ENCODE measurements at places on chromosomes 12 and 14.

- DNase-seq = no peak
Observed at GRCh38 chr12:100303831-100304230, 36.9 kb downstream of the SCYL2 start.

- DNase-seq = no peak
Observed at GRCh38 chr12:101653030-101653429, 44.4 kb upstream of the CHPT1 start.

- DNase-seq = no peak
Observed at GRCh38 chr14:102573591-102574046, 18.8 kb upstream of the RCOR1 start.

- no peak for DNase-seq
Observed at GRCh38 chr14:31029016-31029970, 3.1 kb upstream of the STRN3 start.

- DNase-seq = no peak
Observed at GRCh38 chr12:115609347-115609746, 668.1 kb downstream of the MED13L start.

DNA sequence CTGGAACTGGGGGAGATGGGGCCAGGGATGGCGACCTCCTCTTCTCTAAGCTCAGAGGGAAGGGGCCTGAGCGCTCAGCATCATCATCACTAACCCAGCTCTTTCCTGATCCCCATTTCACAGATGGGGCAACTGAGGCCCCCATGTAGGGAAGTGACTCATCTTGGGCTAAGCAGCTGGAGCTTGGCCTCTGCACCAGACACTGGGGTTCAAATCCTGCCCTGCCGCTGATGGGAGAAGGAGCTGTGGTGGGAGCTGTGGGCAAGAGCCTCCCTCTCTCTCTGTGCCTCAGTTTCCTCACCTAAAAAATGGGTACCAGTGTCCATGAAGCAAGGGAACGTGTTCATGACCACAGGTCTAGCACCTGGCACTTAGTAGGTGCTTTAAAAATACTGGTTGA lies 2.6 kb upstream of the TRPV4 start:
- DNase-seq = no peak

GRCh38 chr14:55600784-55601561 lies 21.0 kb downstream of the KTN1 start:
- DNase-seq = no peak

DNA sequence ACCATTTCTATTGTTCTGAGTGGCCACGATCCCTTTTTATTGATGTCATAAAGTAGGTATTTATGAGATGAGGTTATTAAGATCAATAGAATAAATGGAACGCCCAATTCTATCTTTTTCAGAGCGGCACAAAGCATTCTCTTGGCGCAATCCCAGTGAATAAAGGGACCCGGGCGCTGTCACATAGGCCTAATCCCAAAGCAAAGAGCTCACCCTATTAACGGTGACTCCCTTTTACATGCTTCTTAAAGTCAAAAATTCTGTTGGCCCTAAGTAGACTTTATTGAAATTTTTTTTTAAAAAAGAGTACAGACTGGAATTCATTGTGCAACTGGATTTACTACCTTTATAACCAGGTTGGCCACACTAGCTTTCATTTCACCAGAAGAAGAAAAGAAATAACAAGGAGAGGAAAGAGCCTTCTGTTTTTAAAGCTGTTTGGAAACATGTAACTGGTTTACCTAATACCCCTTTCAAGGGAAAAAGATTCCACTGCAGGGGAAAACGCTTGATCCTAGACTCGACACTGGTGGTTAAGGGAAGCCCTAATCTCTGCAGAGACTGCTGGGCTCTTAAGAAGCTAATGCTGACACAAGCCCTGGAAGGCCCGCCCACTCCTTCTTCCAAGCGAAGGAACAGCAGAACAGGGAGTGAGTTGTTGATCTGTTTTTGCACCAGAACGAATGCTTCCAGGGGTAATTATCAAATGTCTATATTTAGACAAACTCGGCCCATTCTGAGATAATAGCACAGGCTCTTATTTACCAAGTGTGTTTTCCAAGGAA lies 381.2 kb downstream of the BCL11B start:
- DNase-seq = no peak

DNA sequence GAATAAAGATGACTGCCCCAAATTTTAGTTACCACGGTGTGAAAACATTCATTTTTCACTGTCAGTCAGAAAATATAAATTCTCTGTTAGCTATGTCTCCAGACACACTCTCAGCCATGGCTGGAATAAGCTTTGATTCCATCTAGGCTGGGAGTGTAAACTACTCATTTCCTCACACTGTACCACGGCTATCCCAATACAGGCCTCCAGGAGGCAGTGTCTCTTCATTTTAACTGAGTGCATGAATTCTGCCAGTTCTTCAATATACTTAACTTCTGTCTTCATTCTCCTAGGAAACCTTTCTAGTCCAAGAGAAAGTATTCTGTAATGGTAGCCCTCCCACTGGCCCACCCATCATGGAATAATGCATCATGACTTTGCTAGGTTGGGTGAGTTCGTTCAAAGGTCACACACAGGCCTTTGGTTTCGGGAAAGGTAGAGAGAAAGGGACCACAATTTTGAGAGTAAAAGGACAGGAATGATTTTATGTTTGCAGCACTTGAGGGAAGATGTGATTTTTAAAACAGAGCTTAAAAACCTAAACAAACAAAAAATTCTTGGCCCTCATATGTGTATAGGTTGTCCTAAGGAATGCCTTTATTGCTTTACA lies 381.1 kb downstream of the SEC23A start:
- DNase-seq = no peak

DNA sequence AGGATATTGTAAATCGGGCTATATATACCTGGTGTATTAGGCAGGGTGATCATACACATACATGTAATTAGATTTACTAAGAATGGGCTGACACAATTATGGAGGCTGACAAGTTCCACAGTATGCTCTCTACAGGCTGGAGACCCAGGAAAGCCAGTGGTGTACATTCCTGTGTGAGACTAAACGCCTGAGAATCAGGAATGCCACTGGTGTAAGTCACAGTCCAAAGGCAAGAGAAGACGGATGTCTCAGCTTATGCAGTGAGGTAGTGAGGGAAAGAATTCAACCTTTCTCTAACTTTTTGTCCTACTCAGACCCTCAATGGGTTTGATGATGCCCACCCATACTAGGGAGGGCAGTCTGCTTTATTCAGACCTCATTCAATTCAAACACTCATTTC lies 57.1 kb downstream of the METTL25 start:
- no peak for DNase-seq

GRCh38 chr12:57621497-57622292 lies 10.5 kb downstream of the ARHGEF25 start:
- peak; percentile 65 for DNase-seq

DNA sequence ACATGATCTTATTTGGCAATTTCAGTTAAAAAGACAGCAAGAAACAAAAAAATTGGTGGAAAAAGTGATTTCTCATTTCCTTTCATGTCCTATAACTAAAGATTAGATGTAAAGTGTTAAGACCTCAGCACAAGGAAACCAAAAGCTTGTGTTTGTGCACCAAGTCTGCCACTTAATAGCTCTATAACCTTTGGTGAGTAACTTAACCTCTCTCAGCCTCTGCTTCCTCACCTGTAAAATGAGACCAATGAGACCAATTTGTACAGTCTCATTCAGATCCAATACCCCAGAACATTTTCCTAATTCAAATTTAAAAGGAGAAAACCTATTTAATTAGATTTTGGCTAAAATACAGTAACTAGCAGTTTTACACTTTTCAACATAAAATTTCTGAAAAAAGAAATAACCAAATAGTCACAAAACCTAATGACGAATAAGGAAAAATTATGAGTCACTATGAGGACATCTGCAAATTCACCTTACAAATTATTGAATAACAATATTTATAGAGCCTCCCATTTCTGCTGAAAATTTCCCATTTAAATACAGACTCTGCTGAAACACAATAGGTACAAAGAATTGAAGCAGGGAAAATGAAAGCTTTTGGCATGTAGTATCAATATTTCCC lies 71.1 kb downstream of the EPS8 start:
- no peak for DNase-seq

GRCh38 chr12:85310456-85311076 lies 30.5 kb downstream of the ALX1 start:
- DNase-seq = no peak

DNA sequence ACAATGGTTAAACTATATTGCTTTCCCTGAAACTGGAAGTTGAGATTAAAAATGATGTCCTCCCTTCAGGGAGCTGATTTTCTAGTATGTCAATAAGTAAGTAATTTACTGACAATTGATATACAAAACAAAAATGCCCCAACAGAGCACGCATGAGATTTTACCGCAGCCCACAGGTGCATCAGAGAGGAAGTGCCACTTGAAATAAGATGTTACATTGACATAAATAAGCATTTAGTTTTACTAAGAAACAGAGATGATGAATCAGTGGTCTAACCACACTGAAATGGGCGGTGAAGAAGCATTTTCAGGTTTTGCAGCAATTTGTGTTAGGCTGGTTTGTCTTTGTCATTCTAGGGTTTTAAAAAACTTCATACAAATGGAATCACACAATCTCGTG lies 8.8 kb upstream of the CLECL1 start:
- DNase-seq = peak; percentile 65

DNA sequence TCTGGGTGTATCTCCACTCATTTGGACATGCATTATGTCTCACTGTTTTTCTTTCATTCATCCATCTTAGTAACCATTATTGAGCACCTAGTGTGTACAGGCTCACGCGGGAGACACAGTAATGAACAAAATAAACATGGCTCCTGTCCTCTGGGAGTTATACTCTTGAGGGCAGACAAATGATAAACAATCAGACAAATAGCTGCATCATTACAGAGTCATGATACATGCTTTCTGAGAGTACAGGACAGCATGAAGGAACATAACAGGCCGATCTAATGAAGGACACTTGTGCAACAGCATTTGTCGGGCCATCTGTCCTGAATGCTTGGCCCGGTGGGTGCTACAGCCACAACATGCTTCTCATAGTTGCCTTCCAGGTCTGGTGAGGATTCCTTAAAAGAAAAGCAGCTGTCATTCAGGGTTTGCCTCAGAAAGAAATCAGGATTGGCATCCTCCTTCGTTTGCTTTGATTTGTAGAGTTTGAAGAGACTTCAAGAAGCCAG lies 77.2 kb upstream of the EGLN3 start:
- no peak for DNase-seq

DNA sequence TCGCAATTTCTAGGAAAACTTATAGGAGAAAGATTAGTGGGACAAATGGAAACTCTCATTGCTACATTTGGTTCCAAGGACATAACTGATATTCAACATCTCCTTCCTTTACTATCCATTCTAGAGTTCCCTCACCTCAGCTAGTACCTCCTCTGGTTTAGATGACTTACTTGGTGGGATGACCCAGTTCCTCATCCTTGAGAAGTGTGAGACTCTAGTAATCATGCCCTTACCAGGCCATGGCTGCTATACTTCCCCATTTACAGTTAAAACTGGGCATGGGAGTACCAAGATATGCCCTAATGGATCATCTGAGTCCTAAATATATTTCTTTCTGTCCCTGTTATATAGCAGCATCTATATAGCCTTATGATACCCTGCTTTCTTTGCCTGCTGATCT lies 58.1 kb downstream of the IFT81 start:
- no peak for DNase-seq

GRCh38 chr14:44804391-44804790 lies 157.4 kb downstream of the KLHL28 start:
- DNase-seq = no peak

- no peak for DNase-seq
Observed at GRCh38 chr12:131323879-131324278, 370.2 kb downstream of the ADGRD1 start.

GRCh38 chr12:71160585-71160984 lies 2.8 kb upstream of the TSPAN8 start:
- DNase-seq = no peak

DNA sequence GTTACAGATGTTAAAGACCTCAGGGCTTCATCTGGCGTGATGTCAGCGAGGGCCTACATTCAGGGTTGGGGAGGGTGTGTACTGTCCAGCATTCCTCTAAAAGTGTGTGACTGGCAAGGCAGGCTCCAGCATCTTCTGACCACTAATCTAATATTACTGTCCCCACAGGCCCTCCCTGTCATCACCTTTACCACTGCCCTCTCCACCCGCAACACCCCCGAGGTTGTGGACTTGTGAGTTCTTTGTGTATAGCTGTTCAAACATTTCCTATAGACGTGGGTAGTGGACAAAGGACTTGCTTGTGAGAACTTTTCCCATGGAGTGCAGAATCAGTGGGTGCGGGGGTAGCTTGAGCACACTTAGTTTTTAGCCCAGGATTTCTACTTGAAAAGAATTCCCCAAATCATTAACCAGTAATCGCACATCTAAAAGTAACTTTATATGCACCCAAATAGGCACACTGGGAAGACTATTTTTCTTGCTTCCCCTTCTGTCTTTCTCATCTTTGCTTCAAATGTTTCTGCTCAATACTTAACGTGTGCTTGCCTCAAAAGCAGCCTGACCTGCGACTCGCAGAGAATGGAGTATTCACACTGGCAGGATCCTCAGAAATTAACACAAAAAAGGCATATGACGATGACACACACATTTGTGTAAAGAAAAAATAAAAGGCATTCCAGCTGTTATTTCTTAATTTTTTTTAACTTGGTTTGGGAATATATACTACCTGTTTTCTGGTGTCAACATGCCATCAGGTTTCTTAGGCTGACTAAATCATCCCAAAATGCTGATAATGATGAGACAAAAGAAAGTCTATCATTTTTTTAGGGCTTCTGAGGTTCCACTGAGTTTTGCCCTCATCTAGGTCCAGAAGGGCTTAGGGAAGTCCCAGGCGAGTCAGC lies 158.4 kb upstream of the HIF1A start:
- DNase-seq = no peak

- DNase-seq = no peak
Observed at GRCh38 chr12:111409403-111409779, 3.7 kb downstream of the SH2B3 start.

GRCh38 chr12:80460972-80461371 lies 16.9 kb downstream of the PTPRQ start:
- no peak for DNase-seq

GRCh38 chr12:15272376-15272775 lies 49.9 kb upstream of the PTPRO start:
- DNase-seq = no peak

DNA sequence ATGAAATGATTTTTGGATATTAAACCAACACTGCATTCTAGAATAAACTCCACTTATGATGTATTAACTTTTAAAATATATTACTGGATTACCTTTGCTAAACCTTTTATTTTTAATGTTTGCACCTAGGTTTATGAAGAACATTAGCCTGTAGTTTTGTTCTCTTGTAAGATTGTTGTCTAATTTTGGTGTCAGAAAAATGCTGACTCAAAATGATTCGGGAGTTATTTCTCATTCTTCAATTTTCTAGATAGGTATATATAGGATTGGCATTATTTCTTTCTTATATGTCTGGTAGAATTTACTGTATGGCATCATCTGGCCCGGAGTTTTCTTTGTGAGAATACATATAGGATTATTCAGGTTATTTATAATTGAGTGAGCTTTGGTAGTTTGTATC lies 54.6 kb downstream of the MAP4K5 start:
- no peak for DNase-seq

DNA sequence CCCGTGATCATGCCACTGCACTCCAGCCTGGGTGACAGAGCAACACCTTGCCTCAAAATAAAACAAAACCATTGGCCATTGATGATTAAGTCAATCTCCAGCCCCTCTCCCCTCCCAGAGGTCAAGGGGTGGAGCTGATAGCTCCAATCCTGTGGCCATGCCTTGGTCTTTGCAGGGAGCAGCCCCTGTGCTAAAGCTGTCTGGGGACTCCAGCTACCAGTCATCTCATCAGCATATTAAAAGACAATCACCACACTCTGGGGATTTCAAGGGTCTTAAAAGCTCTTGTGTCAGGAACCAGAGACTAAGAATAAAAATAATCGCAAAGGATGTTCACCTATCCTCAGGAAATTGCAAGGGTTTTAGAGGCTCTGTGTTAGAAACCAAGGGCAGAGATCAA lies 30.6 kb downstream of the HCAR2 start:
- no peak for DNase-seq
